ENCODE measurements at places on chromosomes 2 and 18.
A peak's percentile ranks its signal among the peaks of the same experiment; 100 is the strongest.

GRCh38 chr2:24618144-24618543 lies 127.1 kb downstream of the NCOA1 start:
- DNase-seq: no peak

- no peak for DNase-seq
Observed at GRCh38 chr2:234603619-234604018, 106.7 kb upstream of the ARL4C start.

DNA sequence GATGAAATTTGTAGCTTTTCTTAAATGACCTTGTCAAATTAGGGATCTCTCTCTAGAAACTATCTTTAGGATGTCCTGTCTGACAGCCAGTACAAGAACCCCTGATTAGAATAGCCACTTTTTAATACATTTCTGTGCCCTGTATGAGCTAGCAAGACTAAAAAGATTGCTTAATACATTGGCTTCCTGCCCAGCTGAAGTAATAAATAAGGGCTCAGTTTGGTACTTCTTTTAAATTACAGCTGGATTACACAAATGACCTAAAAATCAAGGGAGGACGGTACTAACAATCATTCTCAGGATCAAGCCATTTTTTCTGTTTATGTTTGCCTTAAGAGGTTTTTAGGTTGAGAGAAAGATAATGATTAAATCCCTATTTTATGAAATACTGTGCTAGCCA lies 11.6 kb upstream of the OLA1 start:
- no peak for DNase-seq

DNA sequence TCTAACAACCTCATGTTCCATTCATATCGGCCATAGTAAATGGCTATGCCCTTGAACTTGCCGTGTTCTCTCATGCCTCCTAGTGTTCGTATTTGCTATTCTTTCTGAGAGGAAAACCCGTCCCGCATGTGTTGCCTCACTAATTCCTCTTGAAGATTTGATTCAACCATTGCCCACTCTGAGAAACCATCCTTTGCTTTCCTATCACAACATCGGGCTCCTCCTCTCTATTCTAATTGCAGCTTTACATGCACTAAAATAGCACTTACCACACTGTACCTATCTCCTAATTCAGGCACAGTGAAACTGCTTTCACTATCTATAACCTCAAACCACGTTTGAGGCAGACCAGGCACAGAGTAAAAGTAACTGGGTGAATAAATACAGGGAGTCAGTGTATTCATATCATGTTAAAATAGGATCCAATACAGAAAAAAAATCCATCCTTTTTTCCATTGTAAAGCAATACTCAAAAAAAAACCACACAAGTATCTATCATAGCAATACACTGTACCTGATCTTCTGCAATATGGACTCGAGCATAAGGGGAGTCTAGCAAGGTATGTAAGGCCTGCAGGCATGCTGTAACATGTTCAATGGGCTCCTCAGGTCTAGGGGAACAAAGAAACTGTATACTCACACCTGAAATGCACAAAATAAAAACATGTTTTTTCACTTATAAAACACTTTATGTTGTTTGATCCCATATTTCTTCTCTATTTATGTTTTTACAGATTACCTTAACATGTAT lies 39.0 kb upstream of the STRN start:
- DNase-seq: no peak

DNA sequence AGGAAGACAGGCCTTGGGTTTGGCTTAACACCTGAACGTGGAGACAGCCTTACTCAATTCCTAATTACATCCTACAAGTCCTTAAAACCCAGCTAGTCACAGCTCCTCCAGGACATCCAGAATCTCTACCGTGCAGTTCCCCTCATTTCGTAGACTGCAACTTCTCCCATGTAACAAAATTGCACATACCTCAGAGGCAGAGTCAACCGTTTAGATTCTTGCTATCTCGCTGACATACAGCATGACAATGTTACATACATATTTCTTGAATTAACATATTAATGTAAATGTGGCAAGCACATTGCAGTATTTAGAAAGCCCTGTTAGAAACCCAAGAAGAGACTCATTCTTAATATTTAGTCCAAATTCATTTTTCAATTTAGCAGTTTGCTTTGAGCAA lies 358.7 kb downstream of the SETBP1 start:
- no peak for DNase-seq

- DNase-seq: no peak
Observed at GRCh38 chr2:239574434-239575156, 173.8 kb upstream of the HDAC4 start.

- DNase-seq: no peak
Observed at GRCh38 chr2:20738772-20739171, 71.8 kb downstream of the GDF7 start.

DNA sequence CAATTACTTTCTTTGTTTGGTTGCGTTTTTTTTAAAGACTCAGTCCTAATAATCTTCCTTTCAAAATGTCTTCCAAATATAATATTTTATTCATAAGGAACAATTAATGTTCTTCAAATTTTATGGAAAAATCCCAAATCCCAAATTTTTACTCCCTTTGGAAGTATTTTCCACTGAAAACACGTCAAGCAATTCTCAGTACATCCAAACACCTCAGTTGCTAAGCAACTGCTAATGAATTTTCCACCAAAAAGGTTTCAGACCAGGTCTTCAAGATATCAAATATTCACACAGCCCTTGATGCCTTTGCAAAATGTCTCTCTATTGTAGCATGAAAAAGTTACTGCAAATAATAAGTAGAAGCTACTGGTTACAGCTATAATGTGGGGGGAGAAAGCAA lies 140.1 kb downstream of the DSEL start:
- no peak for DNase-seq

DNA sequence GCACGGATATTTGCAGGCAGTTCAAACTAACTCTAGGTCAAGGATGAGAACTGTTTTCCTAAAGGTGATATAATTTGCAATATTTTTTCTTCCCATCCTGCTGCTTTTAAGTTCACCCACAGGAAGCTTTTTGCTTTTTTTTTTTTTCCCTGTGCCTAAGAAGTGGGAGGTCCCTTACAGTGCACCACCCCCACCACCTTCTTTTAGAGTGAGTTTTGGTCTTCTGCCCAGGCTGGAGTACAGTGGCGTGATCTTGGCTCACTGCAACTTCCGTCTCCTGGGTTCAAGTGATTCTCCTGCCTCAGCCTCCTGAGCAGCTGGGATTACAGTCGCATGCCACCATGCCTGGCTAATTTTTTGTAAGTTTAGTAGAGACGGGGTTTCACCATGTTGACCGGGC lies 82.5 kb downstream of the KCNS3 start:
- no peak for DNase-seq

DNA sequence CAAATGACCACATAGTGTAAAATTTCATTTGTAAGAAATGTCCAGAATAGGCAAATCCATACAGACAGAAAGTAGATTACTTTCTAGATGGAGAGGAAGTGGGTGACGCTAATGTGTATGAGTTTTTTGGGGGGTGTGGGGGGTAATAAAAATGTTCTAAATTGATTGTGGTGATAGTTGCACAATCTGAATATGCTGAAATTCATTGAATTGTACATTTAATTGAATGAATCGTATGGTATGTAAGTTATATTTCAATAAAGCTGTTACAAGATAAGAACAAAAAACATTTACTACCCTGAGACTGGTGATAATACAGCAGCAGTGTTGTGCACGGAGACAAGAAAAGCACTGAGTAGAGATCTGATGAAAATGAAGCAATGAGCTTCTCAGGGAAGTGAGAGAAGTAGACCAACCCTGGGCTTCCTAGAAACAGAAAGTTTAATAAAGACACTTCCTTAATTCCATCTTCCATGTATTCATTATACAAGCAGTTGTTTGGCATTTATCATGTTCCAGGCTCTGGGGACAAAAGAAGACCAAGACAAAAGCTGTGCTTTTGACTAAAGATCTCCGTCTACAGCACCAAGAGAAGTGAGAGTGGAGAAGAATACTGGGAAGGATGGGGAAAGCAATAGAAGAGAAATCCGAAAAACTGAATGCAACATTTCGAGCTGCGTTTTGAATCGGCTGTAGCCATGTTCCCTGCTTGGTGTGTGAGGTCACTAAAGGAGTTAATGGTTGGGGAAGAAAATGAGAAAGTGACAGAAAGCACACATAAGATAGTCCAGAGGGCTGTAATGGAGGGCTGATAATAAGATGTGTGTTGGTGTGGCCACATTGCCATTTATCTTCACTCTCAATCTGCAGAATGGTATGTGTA lies 1.8 kb upstream of the PDE11A start:
- DNase-seq: peak; percentile 8

- DNase-seq: no peak
Observed at GRCh38 chr2:151799886-151800292, 28.3 kb downstream of the ARL5A start.

- no peak for DNase-seq
Observed at GRCh38 chr18:45357686-45358470, 257.4 kb upstream of the SLC14A2 start.

DNA sequence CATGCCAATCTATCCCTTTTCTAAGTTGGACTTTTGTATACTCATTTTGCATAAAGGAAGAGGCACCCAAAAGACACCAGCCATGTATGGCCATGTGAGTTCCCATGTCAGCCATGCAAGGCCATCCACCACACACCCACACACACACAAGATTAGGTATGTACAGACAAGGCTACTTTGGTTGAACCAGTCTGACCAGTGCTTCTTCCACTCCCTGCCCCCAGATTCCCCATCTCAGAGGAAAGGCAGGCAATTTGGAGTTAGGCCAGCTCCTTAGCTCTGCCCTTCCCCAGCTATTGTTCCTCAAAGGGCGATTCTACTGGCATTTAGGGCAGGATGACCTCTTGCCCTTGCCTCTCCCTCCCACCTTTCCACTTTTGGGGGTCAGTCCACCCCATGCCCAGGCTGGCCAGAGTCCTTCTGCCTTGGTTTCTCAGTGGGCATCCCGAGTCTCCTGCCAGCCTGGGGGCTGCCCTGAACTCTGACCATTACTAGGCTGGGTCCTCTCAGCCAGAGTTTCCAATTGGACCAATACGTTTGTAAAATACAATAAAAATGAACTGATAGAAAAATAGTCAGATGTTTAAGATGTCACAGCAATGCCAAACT lies 101.1 kb downstream of the ZBTB7C start:
- DNase-seq: no peak

DNA sequence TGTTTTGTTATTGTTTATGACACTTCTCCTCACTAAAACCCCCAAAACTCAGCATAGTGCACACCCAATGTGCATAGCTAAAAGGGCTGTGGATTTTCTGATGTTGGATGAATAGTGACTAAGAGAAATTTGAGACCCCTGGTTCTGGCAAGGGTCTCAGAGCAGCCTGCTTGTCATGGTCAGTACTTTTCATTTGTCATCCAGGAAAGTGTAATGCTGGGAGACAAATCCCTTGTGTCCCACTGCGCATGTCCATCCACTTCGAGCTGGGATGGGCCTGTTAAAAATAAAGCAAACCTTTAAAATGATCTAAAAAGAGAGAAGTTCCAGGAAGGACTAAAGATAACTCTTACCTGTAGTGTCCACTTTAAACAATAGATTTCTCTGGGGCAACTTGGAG lies 46.9 kb upstream of the LYPD1 start:
- DNase-seq: no peak

DNA sequence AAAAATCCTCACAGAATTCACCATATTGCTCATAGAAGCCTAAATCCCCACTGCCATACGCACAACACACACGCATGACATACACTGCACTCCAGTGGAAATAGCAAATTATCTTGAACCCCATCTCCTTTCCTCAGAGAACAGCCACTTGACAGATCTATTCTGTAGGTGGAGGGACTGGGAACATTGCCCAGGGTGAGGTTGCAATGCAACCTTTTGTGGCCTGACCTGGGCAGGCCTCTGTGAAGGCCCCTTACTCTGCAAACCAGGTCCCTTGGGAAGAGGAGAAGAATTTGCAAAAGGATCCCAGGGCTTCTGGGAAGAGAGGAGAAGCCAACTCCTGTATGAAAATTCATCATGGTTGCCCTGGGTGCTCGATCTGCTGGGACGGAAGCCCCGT lies 51.9 kb downstream of the SDC1 start:
- DNase-seq: no peak

DNA sequence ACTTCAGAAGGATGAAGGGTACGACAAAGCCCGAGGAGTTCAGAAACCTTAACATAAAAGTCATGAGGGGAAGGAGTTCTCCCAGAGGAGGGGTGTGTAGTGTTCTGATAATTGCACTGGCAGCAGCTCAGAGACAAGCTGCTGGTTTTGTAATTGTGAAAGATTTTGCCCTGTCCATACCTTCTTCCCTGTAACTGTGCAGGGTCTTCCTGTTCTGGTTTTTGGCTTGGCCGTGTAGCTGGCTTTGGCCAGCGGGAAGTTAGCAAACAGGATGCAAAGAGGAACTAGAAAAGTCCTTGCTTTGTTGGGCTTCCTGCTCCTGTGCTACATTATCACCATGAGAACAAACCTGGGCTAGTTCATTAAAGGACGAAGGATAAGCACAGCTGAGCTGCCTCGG lies 160.8 kb downstream of the LPIN1 start:
- DNase-seq: no peak

- DNase-seq: no peak
Observed at GRCh38 chr2:216877085-216877484, 17.2 kb upstream of the TNP1 start.

GRCh38 chr2:188893972-188894371 lies 80.2 kb upstream of the COL3A1 start:
- DNase-seq: no peak

- DNase-seq: no peak
Observed at GRCh38 chr18:57951999-57952774, 91.8 kb upstream of the NEDD4L start.

All from RKO (cell line).